Testis (tissue), 5 donors: ENCODE measurements at places on chromosomes 12 and 14.

DNA sequence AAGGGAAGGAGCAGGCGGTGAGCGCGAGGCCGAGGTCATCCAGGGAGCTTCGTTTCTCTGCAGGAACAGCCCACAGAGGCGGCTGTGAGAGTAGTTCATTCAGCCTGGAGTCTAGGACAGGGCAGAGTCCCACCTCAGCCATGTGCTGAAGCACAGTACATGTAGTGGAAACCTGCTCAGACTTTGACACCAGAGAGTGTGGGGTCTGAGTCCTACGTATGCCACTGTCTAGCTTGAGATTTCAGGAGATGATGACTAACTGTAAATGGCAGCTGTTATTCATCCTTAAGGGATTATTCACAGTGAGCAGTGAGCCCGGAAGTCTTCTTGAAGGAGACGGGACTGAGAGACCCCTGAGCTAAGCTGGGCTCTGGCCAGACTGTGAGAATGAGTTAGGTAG is 938 bp upstream of the SLC6A13 start:
- no peak for DNase-seq

DNA sequence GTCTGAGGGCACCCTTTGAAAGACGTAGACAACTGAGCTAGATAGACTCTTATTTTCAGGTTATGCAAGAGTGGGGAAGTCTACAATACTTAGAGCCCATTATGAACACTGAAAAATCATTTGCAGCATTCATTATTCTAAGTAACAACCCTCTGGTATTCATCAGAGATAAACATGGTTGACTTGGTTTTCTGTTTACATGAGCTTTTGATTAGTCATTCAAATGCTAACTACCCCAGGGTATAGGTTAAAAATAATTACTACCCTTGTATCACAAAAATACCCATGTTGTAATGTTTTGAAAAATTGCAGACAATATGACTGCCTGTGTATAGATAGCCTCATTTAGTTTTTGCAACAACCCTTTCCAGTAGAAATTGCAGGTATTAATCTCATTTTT is 78.5 kb downstream of the PPFIBP1 start:
- no peak for DNase-seq

GRCh38 chr12:96334502-96334901 is 65.7 kb downstream of the CDK17 start:
- no peak for DNase-seq

GRCh38 chr14:101075801-101076413 is 172.4 kb upstream of the RTL1 start:
- DNase-seq = peak; percentile 9

- DNase-seq = no peak
These were observed 89.7 kb upstream of the MYL2 start for GRCh38 chr12:111010061-111010460.

- no peak for DNase-seq
These were observed 35.9 kb upstream of the WNK1 start for GRCh38 chr12:716506-716905.

DNA sequence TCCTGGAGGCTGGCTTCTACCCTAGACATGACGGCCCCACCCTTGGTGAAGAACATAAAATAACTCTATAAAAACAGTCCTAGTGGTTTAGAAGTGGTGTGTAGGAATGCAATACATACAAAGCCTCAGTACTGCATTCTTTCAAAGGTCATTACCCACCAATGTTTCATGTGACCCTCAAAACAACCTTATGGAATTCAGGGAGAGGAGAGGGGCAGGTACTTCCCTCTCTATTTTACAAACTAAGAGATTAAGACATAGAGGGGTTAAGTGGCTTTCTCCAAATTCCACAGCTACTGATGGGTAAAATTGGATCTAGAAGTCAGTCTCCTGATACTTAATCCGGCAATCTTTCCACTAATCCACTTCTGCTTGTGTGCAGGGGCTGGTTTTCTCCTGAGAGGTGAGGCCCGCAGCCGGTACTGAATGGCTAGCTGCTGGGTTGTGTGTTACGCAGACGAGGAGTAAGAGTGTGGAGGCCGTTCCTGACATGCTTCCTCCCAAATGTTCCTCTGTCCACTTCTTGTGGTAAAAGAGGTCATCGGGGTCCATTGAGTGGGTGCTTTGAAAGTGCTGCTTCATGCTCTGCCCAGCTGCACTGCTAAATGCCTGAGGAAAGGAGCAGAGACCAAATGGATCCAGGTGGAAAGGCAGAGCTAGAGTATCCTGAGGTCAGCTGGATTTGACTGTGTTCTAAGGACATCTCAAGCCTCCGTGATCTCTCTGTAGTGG is 16.2 kb downstream of the SLC7A8 start:
- no peak for DNase-seq

- DNase-seq = no peak
These were observed 57.6 kb downstream of the PEBP1 start for GRCh38 chr12:118193477-118193876.

DNA sequence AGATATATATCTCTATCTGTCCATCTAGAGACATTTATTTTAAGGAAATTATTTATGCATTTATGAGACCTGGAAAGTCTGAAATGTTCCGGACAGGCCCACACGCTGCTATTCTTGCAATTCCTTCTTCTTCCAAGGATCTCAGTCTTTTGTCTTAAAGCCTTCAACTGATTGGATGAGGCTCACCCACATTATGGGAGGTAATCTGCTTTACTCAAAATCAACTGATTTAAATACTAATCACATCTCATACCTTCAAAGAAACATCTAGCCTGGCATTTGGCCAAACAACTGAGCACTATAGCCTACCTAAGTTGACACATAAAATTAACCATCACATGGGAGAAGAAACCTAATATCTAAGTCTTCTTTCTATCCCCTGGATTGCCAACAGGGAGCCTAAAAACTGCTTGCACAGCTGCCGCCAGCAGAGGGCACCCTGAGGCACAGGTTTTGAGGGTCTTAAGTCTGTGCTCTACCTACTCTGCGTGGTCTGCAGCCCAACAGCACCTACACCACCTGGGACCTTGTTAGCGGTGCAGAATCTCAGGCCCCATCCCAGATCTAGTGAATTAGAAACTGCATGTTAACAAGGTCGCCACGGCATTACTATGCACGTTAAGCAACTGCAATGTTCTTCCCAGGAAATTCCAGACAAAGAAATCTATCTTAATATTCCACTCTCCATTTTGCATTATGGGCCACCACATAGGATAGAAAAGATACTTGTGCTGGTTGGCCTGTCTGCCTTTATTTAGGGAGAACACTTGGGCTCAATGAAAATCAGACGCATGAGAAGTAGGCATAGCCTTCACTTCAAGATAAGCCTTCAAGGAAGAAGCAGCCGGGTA is 249.7 kb downstream of the FOXG1 start:
- peak; percentile 69 for DNase-seq

DNA sequence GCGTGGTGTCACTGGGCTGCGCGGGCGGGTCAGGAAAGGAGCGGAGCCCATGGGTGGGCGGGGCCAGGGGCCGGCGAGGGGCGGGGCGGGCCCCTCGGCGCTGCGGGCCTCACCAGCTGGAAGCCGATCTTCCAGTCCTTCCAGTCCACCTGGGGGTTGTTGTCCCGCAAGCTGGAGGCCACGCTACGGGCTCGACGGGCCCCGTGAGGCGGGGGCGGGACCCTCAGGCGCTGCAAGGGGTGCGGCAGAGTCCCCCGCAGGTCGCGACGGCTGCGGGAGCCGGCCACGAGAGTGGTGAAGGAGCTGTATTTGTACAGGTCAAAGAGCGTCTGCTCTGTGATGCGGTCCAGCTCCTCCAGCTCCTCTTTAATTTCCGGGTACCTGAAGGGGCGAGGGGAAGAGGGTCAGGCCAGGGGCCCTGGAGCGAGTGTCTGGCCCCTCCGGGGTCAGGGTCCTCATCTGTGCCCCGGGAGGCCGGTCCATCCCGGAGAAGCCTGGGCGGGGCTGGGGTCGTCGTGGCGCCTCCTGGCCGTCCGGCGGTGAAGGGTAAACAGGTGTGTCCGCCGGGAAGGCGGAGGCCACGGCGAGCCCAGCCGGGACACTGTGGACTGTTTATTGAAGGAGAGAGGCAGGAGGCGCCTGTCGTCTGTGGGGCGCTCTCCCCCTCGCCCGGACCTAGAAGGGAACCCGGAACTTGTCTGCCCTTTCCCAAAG is 11.9 kb downstream of the SCNN1A start:
- peak; percentile 79 for DNase-seq

DNA sequence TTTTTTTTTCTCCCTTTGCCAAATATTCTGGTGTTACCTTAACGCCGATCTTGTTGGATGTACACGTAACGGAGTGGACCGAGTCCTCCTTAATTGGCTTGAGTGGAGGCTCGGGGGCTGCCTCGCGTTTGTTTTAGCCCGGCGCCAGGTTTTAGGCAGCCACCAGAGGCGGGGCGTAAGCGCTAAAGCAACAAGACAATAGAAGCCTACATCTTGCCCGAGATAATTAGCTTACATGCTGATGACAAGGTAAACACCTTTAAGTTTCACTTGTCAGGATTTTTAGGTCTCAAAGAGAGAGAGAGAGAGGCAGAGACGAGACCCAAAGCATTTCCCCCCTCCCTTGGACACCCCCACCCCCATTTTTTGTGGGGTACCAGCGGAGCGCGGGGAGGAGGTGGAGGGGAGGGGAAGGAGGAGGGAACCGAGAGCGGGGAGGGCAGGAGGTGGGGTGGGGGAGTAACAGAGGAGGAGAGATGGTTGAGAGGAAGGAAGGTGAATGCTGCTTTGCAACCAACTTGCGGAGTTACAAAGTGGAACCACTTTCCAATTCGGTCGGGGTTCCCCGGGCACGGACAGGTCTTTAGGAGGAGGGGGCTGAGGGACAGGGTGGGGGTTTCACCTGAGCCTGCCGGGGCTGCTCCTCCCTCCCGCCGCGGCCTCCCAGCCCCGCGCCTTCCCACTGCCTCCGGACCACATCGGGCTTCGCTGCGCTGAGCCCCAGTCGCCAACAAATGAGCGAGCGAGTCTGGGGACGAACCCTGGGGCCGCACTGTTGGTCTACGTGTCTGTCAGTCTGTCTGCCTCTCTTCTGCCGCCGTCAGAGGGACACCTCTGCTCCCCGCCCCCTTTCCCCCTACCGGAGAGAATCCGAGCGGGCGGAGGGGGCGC is at the start of gene NKX2-1:
Gene NKX2-1, minus strand, starts transcription at position 802 of the 891 bp plus-strand sequence. Its CDS starts 103 bp downstream, at position 699.
- DNase-seq = no peak

DNA sequence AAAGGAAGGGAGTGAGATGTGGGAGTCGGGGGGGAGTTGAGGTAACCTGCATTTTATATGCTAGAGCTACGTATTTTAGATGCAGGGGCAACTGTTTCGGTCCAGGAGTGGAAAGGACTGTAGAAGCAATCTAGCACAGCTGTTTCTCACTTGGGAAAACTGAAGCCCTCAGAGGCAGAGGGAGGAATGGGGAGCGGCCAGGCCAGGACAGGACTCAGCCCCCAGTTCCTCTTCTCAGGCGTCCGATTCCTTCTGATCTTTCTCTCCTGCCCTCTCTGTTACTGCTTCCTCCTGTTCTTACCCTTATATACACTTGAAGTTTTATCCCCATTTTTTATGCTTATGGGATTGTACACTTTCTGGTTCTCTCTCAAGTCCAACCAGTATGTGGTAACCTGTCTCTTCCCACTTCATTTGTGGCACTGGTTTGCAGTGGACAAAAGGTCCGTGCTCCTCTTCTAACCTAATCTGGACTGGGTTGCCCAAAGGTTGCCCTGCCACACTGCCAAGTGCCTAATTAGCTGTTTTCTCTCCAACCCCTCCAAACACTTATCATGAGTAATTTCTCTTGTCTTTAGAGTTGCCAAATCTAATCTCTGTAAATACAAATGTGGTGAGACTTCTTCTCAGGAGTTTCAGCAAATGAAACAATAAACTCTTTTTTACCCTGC is 16.2 kb downstream of the LPCAT3 start:
- no peak for DNase-seq

GRCh38 chr12:13223179-13223804 is 26.8 kb downstream of the EMP1 start:
- DNase-seq = no peak

- DNase-seq = peak; percentile 82
These were observed at the start of gene NDRG2 for GRCh38 chr14:21024585-21025370. Gene NDRG2, minus strand, starts transcription at chr14:21025061. Its CDS starts 1,746 bp downstream, at chr14:21023315.

DNA sequence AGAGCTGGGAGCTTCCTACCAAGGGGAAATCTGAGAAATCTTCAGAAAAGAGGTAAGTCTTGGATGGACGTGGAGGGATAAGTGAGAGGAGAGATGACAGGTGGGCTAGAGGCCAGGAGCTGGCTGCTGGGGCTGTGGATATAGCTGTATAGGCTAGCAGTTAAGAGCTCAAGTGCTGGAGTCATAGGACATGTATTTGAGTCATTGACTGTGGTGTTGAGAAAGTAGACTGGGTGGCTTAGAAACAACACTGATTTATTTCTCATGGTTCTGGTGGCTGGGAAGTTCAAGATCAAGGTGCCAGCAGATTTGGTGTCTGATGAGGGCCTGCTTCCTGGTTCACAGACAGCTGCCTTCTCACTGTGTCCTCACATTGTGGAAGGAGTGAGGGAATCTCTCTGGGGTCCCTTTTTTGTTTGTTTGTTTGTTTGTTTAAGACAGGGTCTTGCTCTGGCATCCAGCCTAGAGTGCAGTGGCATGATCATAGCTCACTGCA is 151.1 kb upstream of the FUT8 start:
- no peak for DNase-seq

- no peak for DNase-seq
These were observed 149.5 kb downstream of the IPO8 start for GRCh38 chr12:30546121-30546520.

DNA sequence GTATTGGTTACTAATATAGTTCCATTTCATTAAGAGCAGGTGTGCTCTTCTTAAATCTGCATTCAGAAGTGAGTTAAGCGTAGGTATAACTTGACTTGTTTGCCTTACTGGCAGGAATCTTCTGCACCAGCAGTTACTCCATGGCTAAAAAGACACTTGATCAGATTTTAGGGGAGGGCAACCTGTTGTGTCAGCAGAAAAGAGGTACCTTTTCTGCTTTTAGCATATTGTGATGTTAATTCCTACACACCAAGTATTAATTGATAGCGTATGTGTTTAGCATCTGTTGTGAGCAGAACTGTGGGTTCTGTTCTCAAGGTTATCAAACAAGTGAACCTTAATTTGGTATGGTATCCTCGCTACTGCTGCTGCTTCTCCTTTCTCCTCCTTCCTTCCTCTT is 38.3 kb downstream of the TTLL5 start:
- no peak for DNase-seq

DNA sequence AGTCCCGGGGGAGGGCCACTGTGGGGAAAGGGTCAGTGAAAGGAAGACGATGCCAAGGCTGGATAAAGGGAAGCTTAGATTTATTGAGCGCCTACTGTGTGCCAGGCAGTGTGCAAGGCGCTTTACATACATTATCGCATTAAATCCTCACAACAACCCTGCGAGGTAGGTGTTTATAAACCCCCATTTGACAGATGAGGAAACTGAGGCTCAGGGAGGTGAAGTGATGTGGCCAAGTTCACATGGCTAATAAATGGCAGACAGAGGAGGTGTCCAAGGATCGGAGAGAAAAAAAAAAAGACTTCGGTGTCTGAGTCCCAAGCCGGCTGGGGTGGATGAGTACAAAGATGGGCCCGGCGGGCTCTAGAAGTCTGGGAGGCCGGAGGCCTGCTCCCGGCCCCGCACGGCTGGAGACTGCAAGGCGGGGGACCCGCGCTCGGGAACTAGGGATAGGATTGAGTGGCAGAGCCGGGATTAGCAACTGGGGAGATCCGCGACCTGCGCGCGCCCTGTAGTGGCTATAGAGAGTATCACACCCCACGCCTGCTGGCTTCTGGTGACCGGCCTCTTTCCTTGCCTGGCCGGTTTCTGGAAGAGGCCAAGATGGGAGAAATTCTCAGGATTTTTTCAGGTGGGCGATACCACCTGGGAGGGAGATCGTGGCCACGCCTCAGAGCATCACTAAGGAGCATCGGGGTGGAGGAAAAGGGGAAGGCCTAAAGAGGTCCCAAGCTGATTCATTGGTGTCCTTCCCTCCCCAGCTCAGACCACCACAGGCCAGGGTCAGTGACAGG is 3.9 kb downstream of the DDN start:
- DNase-seq = peak; percentile 88
